Stimulated activated CD4-positive, alpha-beta T cell treated with anti-CD3 and anti-CD28 coated beads, Interleukin-4, amount 100 ng/mL, for 1 hour (primary cell): ENCODE measurements at places on chromosomes 12 and 14.

GRCh38 chr14:58138714-58139482 is 13.1 kb downstream of the ARMH4 start:
- DNase-seq, result no peak

DNA sequence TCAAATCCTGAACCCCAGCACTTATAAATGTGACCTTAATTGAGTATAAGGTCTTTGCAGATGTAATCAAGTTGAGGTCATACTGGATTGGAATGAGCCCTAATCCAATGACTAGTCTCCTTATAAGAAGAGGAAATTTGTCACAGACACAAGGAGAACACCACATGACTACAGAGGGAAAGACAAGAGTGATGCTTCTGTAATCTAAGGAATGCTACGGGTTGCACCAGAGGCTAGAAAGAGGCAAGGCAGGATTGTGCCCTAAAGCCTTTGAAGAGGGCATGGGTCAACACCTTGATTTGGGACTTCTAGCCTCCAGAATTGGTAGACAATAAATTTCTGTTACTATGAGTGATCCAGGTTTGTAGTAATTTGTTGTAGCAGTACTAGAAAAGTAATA is 135.0 kb downstream of the FOXG1 start:
- DNase-seq, result no peak

DNA sequence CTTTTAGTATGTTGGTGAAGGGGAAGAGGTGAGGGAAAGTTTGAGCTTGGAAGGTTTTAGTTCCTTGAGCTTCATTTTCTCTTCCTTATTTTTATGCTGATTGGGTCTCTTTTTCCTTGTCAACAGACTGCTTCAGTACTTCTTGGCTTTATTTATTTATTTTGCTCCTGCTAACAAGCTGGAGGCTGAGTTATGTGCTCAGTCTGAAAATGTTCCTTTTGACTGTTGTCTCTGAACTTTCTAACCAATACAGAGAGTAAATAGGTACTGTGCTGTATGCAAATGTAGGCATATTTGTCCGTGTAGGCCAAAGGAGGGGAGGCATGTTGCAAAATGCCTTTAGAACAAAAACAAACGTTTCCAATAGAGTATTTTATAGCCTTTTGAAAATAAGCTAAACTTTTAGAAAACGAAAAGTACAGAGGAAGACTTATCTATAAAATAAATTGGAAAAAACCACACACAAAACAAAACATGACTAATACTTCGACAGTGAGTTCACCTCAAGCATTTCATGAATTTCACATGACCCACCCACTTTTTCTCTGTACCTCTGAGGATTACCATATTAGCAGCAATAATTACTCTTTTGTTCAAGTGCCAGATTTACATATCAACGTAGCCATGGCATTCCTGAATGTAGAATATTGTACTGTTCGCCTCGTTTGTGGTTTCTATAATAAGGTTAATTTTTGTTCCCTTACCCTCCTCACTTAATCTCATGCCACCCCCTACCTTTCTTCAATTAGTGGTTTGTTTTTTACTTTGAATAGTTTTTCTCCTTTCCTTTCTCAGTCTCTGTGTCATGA is 4.7 kb upstream of the CREBL2 start:
- no peak for DNase-seq

DNA sequence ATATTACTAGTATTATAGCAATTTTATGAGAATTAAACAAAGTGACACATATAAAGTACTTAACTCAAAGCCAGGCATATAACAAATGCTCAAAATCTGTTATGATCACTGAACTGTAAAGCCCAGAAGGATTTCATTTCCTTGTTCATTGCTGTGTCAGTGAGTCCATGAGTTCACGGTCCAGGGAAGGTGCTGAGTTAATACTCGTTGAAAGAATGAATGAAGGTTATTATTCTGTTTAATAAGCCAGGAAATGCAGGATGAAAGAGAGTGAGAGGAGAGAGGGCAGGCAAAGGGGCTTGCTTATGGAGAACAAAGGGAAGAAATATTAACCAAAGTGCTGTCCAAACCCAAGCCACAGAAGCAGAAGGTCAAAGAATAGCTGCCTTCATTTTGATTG is 40.2 kb upstream of the NT5DC3 start:
- no peak for DNase-seq

DNA sequence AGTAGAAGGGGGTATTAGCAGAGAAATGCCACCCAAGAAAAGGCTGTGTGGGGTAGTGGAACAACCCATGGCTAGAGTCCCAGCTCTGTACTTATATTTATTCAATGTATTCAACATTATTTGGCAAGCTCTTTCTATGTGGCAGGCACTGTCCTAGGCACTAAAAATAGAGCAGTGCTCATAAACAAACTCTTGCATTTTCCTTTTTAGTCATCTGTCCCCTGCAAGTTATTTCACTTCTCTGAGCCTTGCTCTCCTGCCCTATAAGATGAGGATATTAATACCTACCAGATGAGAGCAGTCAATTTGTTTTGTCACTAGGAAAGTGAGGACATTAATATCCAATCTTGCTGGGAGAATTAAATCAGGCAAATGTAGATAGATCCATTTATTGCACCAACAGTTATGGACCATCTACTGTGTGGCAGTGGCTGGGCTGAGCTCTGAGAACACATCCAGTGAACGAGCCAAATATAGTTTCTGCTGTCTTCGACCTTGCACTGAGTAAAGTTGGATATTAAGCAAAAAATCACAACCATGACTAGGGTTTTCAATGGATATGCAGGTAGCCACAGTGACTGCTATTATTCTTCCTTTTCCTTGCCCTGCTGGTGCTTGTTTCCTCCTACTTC is 314.3 kb upstream of the TBX3 start:
- no peak for DNase-seq

DNA sequence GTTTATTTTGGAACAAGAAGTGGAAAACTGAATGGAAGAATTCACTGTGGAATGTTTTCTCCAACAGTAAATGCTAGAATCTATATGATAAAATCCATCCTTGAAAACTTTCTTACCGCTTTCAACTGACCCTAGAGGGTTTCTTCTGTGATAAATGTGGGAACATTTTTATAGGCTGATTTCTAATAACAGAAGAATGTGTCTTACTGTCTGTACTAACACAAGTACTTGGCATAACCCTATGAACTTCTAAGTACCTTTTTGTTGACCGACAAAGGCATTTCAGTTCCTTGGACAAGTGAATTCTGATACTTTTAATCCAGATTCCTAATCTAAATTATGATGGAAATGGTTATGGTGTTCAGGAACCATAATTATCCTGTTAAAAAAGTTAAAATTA is 1109.7 kb upstream of the FLRT2 start:
- no peak for DNase-seq

GRCh38 chr12:115470977-115471376 is 787.0 kb upstream of the TBX3 start:
- no peak for DNase-seq

DNA sequence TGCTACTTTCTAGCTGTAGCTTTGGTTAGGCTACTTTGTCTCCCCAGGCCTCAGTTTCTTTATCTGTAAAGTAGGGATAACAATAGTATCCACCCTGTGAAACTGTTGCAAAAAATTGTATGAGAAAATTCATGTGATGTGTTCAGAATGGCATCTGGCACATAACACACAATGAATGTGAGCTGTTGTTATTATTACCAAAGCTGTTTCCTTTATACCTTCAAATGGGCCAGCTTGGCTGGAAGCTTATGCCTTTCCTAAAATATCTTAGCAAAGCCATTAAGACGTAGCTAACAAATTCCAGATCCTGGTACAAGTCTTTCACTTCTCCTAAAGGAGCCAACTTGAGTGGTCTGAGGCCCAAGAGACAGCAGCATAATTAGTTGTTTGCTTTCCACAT is 25.2 kb upstream of the MANSC4 start:
- DNase-seq, result no peak

DNA sequence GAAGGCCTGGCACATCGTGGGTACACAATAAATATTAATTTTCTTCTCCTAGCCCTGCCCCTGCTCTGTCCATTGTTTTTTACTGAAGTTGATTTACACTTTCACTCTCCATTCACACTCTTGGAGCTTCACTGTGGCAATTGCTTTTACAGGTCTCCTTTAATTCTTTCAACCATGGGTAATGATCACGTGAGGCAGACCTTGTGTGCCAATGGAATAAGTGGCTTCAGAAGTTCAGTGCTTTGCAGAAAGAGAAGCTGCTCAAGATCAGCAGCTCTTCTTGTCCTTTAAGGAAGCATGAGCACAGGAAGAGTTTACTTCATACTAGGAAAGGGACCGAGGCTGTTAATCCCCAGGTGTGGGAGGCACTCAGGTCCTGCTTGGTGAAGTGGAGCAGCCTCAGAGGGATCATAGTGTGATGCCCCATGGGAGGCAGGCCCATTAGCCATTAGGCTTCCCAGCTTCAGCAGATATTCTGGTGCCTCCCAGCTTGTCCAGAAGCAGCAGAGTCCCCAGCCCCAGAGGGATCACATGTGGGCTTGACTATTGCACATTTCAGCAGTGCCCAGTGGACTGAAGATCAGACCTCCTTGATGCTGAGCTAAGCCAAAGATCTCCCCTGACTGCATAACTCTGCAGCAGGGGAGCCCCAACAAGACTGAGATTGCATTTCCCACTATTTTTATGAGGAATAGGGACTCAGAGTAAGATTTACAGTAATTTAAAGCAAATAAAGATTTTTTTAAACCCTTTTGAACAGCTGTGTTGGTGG is 5.0 kb upstream of the SLC35F4 start:
- no peak for DNase-seq

- no peak for DNase-seq
Measured at GRCh38 chr14:32865827-32866376, 72.8 kb upstream of the NPAS3 start.

- DNase-seq, result no peak
Measured at GRCh38 chr12:64010069-64010686, 165.7 kb downstream of the SRGAP1 start.

- DNase-seq, result no peak
Measured at GRCh38 chr12:91188778-91189177, 6.2 kb upstream of the DCN start.

GRCh38 chr12:120500581-120500980 is 4.7 kb downstream of the DYNLL1 start:
- no peak for DNase-seq

DNA sequence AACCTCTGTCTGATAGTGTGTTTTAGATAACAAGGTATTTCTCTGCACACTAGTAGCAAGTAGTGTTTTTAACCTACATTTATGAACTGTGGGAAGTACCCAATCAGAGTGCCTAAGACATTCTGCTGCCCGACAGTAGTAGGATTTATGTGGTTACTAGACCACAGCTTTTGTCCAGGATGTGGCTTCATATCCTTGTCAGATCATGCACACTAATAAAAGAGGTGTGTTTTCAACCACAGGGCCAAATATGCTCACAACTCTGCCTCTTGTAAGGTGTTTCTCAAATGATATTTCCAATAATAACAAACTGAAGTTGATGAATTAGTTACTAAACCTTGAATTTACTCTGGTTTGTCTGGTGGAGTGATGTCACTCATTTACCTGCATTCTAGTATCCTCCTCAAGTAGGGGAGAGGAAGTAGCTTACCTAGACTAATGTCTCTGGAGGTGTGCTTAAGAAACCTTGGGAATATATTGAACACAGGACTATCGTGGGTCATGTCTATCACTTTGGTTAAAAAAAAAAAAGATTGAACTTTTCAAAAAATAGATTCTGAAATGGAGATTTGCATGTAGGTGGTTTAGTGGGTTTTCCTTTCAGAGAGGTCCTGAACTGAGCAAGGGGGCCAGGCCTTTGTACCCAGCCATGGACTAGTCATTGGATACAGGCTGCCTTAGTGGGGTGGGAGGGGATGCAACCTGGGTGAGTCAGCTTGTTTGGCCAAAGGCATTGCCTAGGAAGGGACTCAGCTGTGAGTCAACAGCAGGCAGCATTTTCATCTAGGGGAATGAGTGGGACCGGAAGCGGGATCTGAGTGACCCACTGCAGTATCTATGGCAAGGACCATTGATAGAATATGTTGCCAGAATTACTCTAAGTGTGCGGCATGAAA is 14.1 kb downstream of the FBXW8 start:
- no peak for DNase-seq

DNA sequence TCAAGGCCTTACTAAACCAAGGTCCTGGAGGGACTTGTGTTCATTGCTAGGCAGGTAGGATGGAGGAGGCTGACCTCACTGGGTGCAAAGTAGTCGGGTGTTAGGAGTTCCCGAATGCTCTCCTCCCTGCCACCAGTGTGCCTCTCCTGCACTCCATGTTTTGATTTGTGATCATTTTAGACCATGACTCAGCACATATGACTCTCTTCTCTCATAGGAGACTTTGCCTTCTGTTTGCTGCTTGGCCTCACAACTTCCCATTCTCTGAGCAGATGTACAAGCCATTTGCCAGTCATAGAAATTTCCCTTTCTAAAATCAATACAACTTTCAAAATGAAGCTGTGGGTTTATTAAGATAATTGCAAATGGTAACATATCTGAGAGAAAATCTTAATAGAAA is 46.6 kb upstream of the LRIG3 start:
- DNase-seq, result no peak

- no peak for DNase-seq
Measured at GRCh38 chr12:76519538-76519937, 40.0 kb downstream of the OSBPL8 start.

DNA sequence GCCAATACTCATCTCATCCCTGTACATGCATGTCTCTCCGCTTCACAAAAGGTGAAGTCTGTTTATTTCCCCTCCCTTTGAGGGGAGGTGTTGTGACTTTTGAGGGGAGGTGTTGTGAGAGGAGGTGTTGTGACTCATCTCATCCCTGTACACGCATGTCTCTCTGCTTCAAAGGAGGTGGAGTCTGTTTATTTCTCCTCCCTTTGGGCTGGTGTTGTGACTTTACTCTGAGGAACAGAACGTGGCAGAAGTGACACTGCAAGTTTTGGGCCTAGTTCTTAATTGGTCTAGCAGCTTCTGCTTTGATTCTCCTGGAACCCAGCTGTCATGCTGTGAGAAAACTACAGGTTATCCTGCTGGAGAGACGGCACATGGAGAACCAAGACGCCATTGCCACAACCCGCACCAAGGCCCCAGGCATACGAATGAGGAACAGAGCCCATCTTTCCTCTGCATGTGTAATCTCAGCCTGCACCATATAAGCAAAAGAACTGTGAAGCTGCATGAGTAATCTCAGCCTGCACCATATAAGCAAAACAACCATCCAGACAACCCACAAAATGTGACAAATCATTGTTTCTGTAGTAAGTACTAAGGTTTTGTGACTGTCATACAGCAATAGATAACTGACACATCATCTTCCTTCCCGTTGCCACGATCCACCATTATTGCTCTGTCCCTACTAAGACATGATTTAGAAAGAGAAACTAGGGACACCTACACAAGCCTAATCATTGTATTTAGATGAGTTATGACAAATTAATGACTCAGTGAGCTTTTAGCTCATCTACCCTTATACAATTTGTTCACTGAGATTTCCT is 30.0 kb downstream of the GALNT4 start:
- peak; percentile 31 for DNase-seq

- no peak for DNase-seq
Measured at GRCh38 chr12:131640525-131640924, 70.4 kb upstream of the SFSWAP start.

DNA sequence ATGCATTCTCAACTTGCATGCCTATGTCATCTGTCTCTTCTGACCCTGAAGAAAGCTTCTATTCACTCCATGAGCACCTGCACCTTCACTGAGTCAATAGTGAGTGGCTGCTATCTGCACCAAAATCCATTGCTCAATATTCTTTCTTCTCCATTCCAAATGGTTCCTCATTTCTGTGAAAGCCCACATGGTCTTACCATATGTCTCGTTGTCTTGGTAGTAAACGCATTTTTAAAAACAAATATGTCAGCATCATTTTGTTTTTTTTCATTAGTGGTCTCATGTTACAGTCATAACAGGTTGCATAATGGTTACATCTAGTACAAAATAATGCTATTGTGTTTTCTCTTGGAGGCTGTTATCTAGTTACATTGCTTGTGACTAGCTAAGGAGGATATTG is 106.9 kb upstream of the CPM start:
- no peak for DNase-seq
